Memory B cell (primary cell): ENCODE measurements at places on chromosomes 12 and 14.

DNA sequence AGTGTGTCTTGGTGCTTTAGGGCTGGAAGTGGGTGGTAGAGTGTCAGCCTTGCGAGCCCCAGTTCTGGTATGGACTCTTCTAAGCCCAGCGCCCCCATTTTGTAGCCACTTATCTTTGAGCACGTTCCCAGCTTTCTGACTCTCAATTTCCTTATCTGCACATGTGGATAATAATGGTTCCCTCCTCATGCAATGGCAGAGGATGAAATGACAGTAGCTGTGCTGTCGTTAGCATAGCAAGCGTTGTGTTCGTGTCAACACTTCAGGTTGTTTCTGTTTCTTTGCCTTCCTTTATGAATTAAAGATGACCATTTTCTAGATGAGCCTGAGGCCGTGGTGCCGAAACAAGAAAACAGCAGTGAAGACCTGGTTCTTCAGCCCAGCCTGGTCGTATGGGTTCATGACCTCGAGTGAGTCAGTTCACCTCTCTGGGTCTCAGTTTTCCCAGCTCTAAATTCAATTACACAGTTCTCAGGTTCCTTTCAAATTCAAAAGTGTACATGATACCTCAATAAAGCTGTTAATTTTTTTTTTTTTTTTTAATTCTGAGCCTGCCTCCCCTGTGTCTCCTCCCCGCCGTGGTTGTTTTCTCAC, 233.0 kb downstream of the SLC41A2 start:
- peaks cover 31% of the 10 kb centered on the region for H3K4me1 ChIP-seq
- no peak for DNase-seq
- H3K27me3 ChIP-seq, result no peaks in the 10 kb centered on the region
- no peak overlapping the region for H3K27ac ChIP-seq
- peaks cover 6% of the 10 kb centered on the region for H3K36me3 ChIP-seq
- H3K4me3 ChIP-seq, result no peak overlapping the region

GRCh38 chr12:46234000-46234399, 34.8 kb downstream of the SLC38A1 start:
- H3K4me1 ChIP-seq, result peaks cover 38% of the 10 kb centered on the region
- no peak for DNase-seq

DNA sequence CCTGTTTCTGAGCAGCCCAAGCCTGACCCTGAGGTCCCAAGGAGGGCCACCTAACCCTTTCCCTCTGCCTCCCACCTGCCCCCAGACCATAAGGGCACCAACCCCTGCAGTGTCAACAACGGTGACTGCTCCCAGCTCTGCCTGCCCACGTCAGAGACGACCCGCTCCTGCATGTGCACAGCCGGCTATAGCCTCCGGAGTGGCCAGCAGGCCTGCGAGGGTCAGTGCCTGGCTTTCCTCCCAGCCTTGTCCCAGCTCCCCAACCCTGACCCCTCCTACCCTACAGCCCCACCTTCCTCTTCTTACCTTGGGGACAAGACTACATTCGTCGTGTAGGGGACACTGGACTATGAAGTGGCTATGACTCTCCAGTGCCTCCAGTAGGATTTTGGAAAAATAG, 33.7 kb upstream of the LRP1-AS start:
- no peak overlapping the region for H3K4me3 ChIP-seq
- H3K27ac ChIP-seq, result no peak overlapping the region
- peaks cover 9% of the 10 kb centered on the region for H3K27me3 ChIP-seq
- no peaks in the 10 kb centered on the region for H3K36me3 ChIP-seq
- DNase-seq, result no peak
- peaks cover 8% of the 10 kb centered on the region for H3K4me1 ChIP-seq

GRCh38 chr12:84601483-84601882, 311.1 kb downstream of the SLC6A15 start:
- no peak overlapping the region for H3K27ac ChIP-seq
- DNase-seq, result no peak
- H3K4me1 ChIP-seq, result no peaks in the 10 kb centered on the region
- H3K4me3 ChIP-seq, result no peak overlapping the region
- H3K27me3 ChIP-seq, result no peaks in the 10 kb centered on the region
- H3K36me3 ChIP-seq, result no peaks in the 10 kb centered on the region

GRCh38 chr12:60172266-60173211, 576.7 kb downstream of the SLC16A7 start:
- no peaks in the 10 kb centered on the region for H3K36me3 ChIP-seq
- no peak overlapping the region for H3K27ac ChIP-seq
- no peaks in the 10 kb centered on the region for H3K27me3 ChIP-seq

DNA sequence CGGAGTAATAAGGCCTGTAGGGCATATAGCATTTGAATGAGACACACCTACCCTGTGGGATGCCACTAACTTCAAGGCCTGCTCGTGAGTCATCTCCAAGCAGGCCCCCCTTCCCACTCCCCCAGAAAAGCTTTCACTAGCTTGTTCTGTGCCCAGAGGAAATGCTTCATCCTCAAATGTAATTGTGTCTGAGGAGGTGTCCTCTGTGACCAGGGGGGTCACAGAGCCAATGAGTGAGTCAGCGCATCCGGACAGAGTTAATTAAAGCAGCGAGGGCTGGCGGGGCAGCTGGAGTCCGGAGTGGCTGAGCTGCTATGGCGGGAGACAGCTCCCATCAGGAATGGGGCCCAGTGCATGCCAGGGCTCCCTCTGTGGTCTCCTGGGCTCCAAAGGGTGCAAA, 27.0 kb upstream of the ESRRB start:
- H3K4me1 ChIP-seq, result peaks cover 2% of the 10 kb centered on the region
- peaks cover 12% of the 10 kb centered on the region for H3K27me3 ChIP-seq
- no peak overlapping the region for H3K27ac ChIP-seq
- no peak overlapping the region for H3K4me3 ChIP-seq
- DNase-seq, result no peak

GRCh38 chr12:105836242-105836622, 302.5 kb downstream of the NUAK1 start:
- H3K36me3 ChIP-seq, result no peaks in the 10 kb centered on the region
- no peaks in the 10 kb centered on the region for H3K4me1 ChIP-seq
- H3K27me3 ChIP-seq, result peaks cover 2% of the 10 kb centered on the region
- no peak overlapping the region for H3K27ac ChIP-seq

DNA sequence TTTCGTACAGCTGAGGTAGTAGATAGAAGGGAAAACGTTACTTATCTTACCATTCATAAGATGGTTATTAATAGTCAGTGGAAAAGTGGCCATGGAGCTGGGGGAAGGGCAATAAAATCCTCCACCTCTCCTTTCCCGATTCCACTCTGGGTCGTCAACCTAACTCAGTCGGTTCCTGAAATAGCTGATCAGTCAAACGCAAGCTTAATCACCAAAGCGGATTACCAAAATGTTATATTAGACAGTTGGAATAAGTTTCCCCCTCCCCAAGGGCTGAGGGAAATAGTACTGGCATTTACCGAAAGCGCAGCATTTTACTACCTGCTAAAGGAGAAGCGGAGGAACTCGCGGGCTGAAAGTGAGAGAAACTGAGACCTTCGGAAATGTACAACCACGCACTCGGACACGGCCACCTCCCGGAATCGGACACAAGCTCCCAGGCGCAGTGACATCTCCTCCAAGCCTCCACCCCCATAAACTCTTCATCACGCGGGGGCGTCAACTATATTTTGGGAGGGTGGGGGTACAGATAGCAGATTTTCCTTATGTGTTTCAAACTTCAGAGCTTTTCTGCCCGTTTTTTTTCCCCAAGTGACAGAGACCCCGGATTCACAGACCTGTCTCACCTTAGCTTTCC, 1.2 kb downstream of the PPM1H start:
- no peak for DNase-seq
- peaks cover 10% of the 10 kb centered on the region for H3K4me1 ChIP-seq
- H3K36me3 ChIP-seq, result no peaks in the 10 kb centered on the region
- H3K27ac ChIP-seq, result no peak overlapping the region

DNA sequence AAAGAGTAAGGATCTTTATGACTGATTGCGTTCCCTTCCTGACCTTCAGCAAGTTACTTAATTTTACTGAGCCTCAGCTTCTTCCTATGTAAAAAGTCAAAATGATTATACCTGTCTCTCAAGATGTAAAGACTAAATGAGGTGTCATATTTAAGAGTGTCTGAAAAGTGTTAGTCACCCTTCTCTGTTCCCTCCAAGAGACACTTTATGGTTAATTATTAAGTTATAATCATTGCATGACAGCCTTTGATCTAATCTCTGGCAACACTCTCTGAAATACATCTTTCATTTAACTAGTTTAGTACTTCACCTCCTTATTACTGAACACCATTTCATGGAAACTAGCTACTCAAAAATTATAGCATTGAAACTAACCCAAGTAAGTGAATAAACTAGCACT, 54.8 kb downstream of the BMAL2 start:
- H3K4me1 ChIP-seq, result peaks cover 2% of the 10 kb centered on the region
- no peaks in the 10 kb centered on the region for H3K36me3 ChIP-seq
- DNase-seq, result no peak
- no peak overlapping the region for H3K4me3 ChIP-seq
- H3K27ac ChIP-seq, result no peak overlapping the region
- no peaks in the 10 kb centered on the region for H3K27me3 ChIP-seq
